Right lung (tissue), 10 donors: ENCODE measurements at places on chromosomes 1 and 21. TPM values are rescaled to one million over a fixed set of nuclear protein-coding genes. Genes with fewer than 3 reads are reported as not detected.

Gene HEYL
- 39.2 TPM for polyA plus RNA-seq

Gene HRNR
- 0.04 TPM for polyA plus RNA-seq

Gene LRRC53
- polyA plus RNA-seq: not detected

Gene FLG2
- polyA plus RNA-seq: 0.09 TPM

Gene PCP4
- 4.6 TPM for polyA plus RNA-seq
